Activated CD4-positive, alpha-beta memory T cell treated with anti-CD3 and anti-CD28 coated beads for 36 hours (primary cell): ENCODE measurements at places on chromosomes 6 and 20.
A peak's percentile ranks its signal among the peaks of the same experiment; 100 is the strongest.

DNA sequence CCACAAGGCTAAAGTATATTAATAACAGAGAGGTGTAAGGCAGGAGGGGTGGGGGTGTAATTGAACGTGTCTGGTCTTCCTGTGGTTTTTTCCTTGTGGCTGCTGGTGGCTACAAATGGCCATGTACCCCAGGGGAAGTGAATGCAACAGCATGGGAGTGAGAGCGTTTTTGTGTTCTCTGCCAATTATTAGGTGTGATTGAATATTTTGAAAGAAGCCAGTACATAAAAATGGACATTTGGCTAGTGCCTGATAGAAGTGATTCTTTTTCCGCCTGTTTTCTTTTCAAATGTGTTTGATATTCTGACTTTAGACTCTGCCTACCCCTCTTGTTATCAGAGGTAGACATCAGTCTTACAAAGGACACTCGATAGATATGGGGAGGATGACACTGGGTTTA lies 141.3 kb downstream of the PRL start:
- DNase-seq = no peak

- no peak for DNase-seq
These were observed 79.0 kb downstream of the PSMG4 start for GRCh38 chr6:3337521-3338350.

DNA sequence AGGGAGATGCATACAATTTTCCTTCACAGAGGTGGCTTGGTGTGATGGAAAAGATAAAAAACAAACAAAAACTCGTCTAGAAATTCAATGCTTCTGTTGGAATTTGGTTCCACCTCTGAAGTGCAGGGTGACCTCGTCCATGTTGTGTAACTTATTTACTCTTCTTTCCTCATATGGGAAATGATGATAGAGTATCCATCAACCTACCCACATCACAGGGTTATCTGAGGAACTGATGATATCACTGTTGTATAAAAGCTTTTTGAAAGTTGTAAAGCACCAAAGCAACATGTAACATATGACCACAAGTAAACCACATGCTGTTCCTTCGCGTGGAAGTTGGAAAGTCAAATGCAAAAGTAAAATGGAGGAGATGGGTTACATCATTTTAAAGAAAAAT lies 212.0 kb upstream of the SGK1 start:
- DNase-seq = no peak

GRCh38 chr6:143058987-143059386 lies 1.7 kb upstream of the AIG1 start:
- DNase-seq = no peak

- no peak for DNase-seq
These were observed 32.5 kb downstream of the STK38 start for GRCh38 chr6:36514554-36515456.

GRCh38 chr6:98041921-98042320 lies 758.9 kb upstream of the MMS22L start:
- no peak for DNase-seq

DNA sequence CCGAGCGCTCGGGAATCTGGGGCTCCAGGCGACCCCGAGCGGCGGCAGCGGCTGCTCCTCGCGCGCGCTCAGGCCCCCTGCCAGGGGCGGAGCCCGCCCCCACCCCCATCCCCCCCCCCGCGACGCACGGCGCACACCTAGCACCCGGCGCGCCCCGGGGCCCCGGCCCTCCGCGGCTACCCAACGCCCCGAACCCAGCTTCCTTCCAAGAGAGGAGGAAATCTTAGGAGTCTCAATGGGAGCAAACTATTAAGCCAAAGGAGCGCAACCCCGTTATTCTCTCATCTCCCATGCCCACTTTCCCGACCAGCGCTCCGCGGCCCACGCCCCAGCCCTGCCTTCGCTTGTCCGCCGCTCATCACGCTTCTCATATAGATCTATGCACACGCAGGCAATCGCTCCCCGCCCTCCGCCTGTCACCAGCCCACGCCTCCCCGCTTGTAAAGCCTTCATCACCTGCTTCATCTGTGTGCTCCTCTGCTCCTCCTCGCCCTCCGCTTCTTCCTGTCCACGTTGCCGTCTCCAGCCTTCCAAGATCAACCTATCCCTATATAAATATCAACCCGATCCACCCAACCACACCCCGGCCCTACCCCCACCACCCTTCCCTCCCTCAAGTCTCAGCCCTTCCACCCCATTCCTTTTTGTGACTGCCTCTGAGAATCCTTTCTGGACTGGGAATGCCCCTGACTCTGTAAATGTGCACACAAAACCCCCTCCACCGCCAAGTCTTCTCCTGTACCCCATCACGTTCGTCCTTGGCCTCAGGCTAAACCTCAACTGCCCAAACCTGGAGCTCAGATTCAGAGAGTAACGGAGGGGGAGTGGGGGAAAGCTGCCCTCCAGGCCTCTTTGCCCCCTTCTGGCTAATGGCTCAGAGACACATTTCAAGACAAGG lies at the start of gene DLK2:
Gene DLK2 (minus strand): TSS at position 18 of the 898 bp plus-strand sequence. CDS start 723 bp downstream, outside the sequence.
- peak; percentile 67 for DNase-seq

DNA sequence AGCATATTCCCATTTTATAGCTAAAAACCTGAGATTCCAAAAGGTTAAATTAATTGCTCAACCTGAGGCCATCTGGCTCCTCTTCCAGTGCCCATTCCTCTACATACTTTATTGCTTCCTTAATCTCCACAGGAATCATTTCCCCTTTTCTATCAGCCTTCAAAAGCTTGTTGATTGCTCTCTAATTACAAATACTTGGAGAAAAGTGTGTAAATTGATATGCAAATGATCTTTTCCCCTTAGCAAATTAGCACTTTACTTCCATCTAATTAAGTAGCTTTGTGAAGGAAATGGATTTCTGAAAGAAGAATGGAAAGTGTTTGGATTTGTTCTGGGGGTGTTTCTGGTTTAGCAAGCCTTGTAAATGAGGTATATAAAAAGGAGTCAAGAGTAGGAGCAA lies 323.3 kb downstream of the GRIK2 start:
- DNase-seq = no peak

GRCh38 chr6:166683477-166683876 lies 56.4 kb upstream of the RPS6KA2 start:
- no peak for DNase-seq

DNA sequence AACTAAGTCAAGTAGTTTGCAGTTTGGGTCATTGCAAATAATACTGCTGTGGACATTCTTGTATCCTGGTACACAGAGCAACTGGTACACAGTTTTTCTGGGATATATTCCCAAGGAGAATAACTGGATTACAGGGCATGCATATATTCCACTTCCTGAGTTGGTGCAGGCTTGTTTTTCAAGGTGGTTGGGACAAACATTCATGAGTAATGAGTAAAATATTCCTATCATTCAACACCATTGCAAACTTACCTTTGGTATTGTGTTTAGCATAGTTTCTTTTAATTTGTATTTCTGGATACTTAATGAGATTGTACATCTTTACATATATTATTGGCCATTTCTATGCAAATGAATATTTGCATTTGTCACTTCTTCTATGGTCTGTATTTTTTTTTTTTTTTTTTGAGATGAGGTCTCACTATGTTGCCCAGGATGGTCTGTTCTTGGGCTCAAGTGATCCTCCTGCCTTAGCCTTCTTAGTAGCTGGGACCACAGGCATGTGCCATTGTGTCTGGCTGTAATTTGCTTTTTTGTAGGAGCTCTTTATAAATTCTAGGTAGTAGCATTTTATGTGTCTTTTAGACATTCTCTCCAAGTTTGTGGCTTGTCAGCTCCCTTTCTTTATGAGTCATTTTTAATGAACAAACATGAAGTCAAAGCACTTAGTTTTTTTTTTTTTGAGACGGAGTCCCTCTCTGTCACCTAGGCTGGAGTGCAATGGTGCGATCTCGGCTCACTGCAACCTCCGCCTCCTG lies 158.7 kb downstream of the SOX4 start:
- no peak for DNase-seq

- DNase-seq = no peak
These were observed 52.3 kb upstream of the L3MBTL3 start for GRCh38 chr6:129966125-129966524.

DNA sequence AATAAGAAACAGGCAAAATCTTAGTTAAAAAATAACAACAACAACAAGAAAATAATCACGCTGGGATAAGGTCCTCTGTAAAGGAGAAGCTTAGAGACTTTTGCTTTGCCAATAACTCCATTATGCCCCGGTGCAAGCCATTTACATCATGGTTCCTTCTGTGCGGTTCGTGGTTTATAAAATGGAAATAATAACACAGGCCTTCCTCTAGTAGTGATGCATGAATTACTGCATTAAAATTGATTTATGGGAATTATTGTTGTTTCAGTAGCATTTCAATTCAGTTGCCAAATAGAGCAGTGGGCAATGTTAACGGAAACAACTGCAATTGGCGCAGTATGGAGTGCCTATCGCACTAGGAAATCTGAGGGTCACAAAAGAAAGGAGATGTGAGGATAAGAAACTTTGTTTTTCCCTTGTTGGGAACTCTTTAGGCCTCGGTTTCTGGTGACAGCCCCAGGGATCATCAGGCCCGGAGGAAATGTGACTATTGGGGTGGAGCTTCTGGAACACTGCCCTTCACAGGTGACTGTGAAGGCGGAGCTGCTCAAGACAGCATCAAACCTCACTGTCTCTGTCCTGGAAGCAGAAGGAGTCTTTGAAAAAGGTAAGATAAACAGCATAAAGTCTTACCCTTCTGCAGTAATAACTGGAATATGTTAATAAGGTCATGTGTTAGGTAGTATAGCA lies 1.1 kb downstream of the CD109 start:
- DNase-seq = peak; percentile 16

DNA sequence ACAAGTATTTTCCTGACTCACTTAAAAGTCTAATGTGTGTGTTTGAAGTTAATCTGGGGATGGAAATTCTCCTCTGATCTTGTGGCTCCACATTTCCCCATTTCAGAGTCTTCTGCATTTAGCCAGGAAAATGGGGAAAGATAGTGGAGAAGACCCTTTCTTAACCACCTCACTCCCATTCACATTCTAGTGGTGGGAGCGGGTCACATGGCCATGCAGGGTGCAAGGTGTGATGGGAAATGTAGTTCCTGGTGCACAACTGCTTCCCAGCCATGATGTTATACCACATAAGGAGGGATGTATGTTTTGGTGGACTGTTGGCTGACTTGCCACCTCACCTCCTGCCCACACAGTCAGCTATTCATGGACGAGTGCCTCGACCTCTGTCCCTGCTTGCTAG lies 61.8 kb downstream of the BANF2 start:
- DNase-seq = no peak

GRCh38 chr6:64230530-64230929 lies 594.9 kb downstream of the PHF3 start:
- DNase-seq = no peak

DNA sequence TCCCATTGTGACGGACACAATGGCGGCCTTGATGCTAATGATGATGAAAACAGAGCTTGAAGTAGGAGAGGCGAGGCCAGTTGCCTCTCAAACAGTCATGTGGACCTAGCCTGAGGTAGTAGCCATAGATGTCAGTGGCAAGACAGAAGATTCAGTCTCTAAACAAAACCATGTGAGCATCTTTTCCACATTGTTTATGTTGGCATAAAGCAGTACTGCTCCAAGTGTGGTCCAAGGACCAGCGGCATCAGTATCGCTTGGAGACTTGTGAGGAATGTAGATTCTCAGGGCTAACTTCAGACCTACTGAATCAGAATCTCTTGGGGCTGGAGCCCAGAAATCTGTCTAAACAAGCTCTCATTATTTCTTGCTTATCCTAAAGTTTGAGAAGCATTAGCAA lies 312.8 kb upstream of the JAG1 start:
- DNase-seq = no peak

DNA sequence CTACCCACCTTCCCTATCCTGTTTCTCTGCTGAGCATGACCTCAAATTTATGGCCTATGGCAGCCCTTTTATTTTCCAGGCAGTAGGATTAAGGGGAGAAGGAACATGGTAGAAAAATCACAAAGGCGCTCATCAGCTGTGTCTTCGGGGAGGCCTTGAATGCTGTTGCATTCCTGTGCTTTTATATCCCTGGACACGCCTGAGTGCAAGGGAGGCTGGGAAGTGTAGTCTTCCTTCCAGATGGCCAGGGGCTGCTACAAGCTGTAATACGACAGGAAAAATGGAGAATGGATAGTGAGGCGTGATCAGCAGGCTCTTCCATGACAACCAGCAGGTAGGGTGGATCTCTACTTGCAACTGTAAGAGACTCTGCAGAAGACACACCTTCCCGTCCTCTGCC lies 210.9 kb upstream of the GGTLC1 start:
- DNase-seq = no peak

DNA sequence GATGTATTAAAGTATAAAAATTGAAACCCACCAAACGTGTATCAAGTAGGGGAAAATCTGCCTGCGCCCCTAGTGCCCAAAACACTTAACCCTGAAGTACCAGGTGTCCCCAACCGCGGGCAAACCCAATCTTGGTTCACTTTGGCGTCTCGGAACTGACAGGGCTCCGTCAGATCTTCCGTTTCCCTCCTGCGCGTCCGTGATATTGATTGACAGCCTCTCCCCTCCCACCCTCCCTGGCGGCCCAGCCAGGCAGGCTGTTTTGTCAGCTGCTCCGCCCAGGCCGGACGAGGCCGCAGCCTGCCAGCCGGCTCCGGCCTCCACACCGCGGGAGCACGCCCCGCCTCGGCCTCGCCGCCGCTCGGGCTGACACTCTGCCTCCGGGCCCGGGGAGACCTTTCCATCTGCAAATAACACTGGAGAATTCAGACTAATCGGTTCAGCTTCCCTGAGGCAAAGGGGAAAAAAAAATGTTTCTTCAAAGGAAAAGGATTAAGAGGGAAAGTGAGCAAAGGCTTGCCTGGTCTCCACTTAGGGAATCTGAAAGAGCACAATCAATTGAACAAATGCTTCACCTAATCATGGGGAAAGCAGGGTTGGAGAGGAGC lies 234.9 kb upstream of the MCHR2 start:
- peak; percentile 78 for DNase-seq
